GM23338 (cell line): ENCODE measurements at places on chromosomes 7 and 10. TPM values are rescaled to one million over a fixed set of nuclear protein-coding genes. Genes with fewer than 3 reads are reported as not detected.

Gene ZNF804B
- total RNA-seq: not detected in 2 replicates

Gene HOXA7
- total RNA-seq: not detected in 2 replicates

Gene CDK13
- 80.2 and 88.4 TPM in 2 replicates for total RNA-seq

Gene ZNF92
- 47.6 and 56.3 TPM in 2 replicates for total RNA-seq

- no peak for DNase-seq
Measured at GRCh38 chr7:84568781-84569180, 374.2 kb upstream of the SEMA3A start.

DNA sequence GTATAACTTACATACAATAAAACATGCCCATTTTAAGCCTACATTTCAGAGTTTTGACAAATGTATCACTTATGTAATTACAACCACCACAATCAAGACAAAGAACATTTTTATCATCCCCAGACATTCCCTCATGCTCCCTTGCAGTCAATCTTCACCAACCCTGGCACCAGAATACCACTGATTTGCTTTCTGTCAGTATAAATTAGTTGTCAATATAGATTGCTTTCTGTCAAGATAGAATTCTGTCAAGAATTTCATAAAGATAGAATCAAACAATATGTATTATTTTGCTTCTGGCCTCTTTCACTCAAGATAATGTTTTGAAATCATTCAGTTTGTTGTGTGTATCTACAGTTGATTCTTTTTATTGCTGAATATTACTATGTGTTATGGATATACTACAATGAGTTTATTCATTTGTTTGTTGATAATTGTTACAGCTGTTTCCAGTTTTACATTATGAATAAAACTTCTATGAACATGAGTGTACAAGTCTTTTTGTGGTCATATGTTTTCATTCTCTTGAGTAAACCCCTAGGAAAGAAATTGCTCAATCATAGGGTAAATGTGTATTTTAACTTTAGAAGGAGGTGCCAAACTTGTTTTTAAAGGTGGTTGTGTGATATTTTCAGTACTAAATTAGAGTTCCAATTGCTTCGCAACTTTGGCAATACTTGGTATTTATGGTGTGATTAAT lies 56.9 kb downstream of the IFIT5 start:
- DNase-seq: no peak

GRCh38 chr10:52170776-52171175 lies 143.3 kb upstream of the DKK1 start:
- DNase-seq: peak; percentile 88

DNA sequence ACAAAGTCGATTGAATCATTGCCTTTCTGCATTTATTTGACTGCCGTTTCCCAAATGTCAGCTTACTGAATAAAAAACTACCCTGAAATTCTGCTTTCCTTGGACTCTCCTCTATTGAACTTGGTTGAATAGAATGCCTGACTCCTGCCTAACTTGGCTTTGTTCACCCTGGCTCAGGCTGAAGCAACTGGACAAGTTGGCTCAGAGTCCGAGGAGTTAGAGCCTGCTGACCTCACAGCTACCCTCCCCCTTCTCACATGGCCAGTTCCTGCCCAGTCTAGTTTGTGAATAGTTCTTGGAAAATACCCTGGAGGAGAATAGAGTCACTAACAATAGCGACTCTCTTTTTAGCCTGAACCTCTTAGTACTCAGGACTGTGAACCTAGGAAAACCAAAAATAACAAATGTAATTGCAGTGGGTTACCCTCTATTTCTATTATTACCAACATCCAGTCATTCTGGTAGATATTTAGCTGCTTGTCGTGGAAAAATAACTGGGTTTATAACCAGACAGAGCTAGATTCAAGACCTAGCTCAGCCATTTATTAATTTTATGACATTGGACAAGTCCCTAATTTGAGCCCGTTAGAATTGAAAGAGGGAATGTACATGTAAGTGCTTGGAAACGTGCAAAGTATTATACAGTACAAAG lies 17.3 kb upstream of the NRBF2 start:
- no peak for DNase-seq

DNA sequence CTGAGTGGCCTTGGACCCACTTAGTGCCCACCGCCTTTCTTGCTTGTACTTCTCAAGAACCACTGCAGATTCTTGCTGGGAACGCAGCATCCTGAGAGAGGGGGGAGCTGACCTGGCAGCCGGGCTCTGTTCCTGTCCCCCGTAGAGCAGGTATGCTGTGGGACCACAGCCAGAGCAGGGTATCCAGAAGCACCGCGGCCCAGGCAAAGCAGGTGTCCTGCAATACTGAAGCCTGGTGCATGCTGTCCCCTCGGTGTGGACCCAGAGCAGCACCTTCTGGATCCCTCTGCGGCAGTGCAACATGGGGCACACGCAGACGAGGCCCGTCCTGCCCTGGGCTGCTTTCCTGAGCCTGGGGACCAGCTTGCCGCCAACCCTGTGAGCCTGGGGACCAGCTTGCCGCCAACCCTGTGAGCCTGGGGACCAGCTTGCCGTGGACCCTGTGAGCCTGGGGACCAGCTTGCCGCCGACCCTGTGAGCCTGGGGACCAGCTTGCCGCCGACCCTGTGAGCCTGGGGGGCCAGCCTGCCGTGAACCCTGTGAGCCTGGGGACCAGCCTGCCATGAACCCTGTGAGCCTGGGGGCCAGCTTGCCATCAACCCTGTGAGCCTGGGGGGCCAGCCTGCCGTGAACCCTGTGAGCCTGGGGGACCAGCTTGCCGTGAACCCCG lies 60.9 kb upstream of the ADGRA1 start:
- no peak for DNase-seq

DNA sequence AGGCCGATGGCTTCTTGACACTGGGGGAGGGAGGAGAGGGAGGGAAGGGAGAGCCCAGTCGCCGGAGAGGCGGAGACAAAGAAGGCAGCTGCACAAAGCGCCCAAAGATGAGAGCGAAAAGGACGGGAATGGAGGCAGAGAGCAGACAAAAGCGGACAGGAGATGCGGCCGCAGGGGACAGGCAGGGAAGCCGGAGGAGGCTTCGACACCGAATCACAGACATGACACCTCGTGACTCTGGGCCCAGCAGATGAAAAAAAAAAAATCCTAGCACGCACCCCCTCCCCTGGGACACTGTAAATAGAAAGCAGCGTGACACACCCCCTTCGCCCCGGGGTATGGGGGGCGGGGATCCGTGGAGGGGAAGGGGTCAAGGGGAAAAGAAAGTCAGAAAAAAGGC lies 976 bp downstream of the NAT16 start:
- DNase-seq: peak; percentile 78

- peak; percentile 39 for DNase-seq
Measured at GRCh38 chr10:1198453-1199344, 142.5 kb downstream of the WDR37 start.

DNA sequence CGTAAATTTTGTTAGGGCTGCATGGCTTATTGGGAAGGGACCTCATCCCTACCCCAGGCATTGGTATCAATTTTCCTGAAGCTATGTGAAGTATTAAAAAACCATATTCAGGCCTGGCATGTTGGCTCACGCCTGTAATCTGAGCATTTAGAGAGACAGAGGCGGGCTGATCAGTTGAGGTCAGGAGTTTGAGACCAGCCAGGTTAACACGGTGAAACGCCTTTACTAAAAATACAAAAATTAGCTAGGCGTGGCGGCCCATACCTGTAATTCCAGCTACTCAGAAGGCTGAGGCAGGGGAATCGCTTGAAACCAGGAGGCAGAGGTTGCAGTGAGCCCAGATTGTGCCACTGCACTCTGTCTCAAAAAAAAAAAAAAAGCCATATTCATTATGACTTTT lies 7.1 kb downstream of the TASOR2 start:
- DNase-seq: peak; percentile 19

DNA sequence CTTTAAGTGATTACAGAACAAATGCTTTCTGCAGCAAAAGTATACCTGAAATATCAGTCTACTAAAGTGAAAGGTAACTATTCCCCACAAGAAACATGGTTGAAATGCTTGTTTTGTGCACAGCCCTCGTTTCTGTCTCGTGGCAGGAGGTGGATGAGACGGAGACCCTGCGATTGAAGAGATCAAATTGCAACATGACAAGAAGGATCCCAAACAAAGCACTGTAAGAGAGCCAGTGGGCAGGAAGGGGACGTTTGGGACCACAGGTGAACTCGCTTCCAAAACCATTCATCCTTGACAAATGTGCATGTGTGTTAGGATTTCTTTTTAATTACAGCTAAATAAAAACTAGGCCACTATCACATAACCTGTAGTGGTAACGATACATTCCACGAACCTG lies 192.6 kb downstream of the CCSER2 start:
- peak; percentile 57 for DNase-seq

GRCh38 chr7:25485026-25485425 lies 256.7 kb upstream of the NPVF start:
- no peak for DNase-seq

GRCh38 chr7:140200061-140200989 lies 23.5 kb upstream of the KDM7A start:
- no peak for DNase-seq

DNA sequence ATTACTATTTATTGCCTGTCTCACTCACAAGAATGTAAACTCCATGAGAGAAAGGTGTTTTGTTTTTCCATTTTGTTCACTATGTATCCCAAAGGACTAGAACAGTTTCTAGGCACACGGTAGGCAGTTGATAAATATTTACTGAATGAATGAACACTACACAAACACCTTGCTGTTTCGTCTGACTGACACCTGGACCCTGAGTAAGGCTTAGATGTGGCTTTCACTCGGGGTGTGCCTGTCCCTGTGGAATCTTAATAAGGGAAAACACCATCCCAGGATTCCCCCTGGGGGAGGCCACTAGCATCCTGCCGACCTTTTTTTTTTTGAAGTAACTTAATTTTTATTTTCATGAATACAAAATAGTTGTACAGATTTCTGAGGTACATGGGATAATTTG lies 66.6 kb upstream of the STEAP1B start:
- DNase-seq: no peak

DNA sequence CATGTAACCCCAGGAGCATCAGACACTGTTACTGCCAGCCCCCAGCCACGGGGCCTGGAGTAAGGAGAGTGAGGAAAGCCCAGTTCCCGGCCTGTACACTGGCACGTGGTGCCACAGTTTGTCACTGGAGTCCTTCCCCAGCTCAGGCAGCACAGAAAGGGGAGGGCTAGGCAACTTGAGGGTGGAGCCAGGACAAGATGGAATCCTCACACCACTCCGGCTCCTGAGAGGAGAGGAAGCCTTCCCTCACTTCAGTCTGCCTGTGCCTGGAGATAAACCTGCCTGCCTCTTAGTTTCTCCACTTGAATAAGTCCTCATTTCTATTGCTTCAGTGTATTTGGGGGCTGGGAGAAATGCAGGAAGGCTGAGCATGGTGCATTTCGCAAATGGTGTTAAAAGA lies 176.0 kb downstream of the KIAA1217 start:
- no peak for DNase-seq

- DNase-seq: no peak
Measured at GRCh38 chr7:13633857-13634256, 355.6 kb downstream of the ETV1 start.

DNA sequence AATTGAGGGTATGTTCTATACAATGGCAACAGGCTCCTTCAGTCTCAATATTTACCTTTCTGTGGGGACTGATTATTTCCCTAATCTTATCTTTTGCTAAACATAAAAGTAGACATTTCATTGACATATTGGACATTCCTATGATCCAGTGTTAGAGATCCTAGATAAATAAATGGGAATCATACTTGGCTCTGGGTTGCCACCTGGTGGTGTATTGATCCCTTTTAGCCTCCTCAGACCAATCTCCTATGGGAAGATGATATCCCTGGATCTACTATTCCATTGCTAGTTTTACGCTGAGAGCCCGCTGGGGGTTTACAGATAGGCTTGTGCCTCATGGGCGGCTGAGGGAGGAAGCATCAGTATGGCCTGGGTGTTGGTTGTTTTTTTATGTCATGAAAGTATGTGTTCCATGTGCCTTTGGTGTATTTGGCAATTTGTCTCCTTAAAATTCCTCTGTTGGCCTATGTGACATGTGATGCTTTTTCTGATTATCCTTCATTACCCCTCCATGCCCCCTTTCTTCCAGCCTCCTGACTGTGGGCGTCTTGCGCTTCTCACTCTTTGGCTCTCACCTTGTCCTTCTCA lies 18.8 kb downstream of the CELF2 start:
- DNase-seq: peak; percentile 77

- peak; percentile 58 for DNase-seq
Measured at GRCh38 chr10:97574374-97575126, 2.0 kb downstream of the ANKRD2 start.

DNA sequence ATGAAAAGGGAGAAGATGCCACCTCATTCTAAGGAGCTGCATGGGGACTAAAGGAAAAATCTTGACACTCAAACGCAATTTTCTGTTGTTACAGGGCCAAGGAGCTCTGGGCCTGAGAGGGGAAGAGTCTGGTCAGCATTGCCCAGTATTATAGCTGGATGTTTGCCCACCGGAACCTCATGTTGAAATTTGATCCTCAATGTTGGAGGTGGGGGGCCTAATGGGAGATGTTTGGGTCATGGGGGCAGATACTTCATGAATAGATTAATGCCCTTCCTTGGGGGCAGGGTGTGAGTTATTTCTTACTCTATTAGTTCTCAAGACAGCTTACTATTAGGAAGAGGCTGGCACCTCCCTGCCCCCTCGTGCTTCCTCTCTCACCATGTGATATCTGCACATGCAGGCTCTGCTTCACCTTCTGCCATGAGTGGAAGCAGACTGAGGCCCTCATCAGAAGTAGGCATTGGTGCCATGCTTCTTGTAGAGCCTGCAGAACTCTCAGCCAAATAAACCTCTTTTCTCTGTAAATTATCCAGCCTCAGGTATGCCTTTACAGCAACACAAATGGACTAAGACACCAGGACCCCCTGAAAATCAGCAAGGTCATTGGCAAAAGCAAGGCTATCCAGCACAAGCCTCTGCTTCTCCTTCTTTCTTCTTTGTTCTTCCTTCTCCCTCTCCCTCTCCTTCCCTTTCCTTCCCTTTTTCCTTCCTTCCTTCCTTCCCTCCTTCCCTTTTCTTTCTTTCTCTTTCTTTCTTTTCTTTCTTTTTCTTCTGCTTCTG lies 15.1 kb downstream of the GCK start:
- DNase-seq: no peak

GRCh38 chr10:60731134-60731885 lies 47.0 kb upstream of the CDK1 start:
- no peak for DNase-seq

DNA sequence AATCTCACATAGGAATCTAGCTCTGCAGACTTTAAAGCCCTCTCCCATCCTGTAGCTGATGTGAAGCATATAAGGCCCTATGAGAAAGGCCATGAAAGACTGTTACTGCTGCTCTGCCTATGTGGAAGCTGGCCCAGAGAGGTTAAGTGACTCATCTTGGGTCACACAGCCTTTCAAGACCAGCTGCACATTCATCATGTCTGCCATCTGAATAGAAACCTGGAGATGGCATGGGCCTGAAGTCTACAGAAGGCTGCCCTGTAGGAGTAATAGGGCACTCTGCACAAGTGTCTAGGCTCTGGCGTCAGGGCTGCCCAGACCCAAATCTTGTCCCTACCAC lies 59.4 kb upstream of the COL13A1 start:
- DNase-seq: no peak
